Endothelial cell of umbilical vein (primary cell): ENCODE measurements at places on chromosomes 11 and 22. TPM values are rescaled to one million over a fixed set of nuclear protein-coding genes. Genes with fewer than 3 reads are reported as not detected.
A peak's percentile ranks its signal among the peaks of the same experiment; 100 is the strongest.

GRCh38 chr11:123069908-123070821 lies 8.2 kb upstream of the HSPA8 start:
- no peak overlapping the region for H3K4me3 ChIP-seq
- H3K4me1 ChIP-seq: no peaks in the 10 kb centered on the region
- no peak overlapping the region for H3K27ac ChIP-seq
- no peak for DNase-seq

- H3K4me3 ChIP-seq: no peak overlapping the region
- H3K4me1 ChIP-seq: no peaks in the 10 kb centered on the region
- no peak for DNase-seq
- H3K27me3 ChIP-seq: no peaks in the 10 kb centered on the region
- H3K36me3 ChIP-seq: no peaks in the 10 kb centered on the region
- no peak overlapping the region for H3K27ac ChIP-seq
These were observed 267.8 kb upstream of the RAG2 start for GRCh38 chr11:36865846-36866245.

GRCh38 chr22:37751449-37752188 lies 54.8 kb downstream of the TRIOBP start:
- DNase-seq: no peak
- H3K4me3 ChIP-seq: no peak overlapping the region
- peaks cover 8% of the 10 kb centered on the region for H3K36me3 ChIP-seq
- H3K4me1 ChIP-seq: peaks cover 66% of the 10 kb centered on the region
- no peaks in the 10 kb centered on the region for H3K27me3 ChIP-seq
- peak overlapping the region; percentile 71 for H3K27ac ChIP-seq

DNA sequence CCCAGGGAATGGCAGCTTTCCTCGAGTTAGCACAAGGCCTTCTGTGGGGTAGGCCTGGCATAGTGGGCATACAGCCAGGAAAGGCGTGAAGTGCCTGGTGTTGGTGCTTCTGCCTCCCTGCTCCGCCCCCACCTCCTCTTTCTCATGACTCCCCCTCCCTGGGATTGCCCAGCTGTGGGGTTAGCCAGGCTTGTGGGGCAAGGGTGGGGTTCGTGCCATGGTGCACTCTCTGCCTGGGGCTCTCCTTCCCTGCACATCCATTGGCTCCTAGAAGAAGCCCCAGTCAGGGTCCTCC lies 236.8 kb upstream of the NCAM1 start:
- H3K4me1 ChIP-seq: no peaks in the 10 kb centered on the region
- DNase-seq: no peak
- no peaks in the 10 kb centered on the region for H3K36me3 ChIP-seq
- H3K27me3 ChIP-seq: no peaks in the 10 kb centered on the region
- H3K27ac ChIP-seq: no peak overlapping the region

DNA sequence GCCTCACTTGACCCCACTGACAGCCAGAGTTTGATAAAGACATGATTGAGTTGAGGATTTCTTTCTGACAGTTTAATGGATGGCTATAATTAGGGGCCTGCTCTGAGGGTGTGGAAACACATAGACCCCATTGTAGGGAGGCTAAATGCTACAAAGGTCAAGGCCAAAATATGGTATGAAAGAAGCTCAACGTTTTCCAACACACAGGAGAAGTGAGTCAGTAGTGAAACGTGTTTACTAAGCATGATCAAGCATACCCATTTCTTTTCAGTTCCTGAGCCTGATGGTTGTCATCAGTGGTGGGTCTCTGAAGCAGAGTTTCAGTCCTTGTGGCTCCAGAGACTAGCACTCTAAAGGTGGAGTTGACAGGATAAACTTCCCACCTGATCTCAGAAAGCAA lies 69.7 kb downstream of the SNX19 start:
- H3K27me3 ChIP-seq: no peaks in the 10 kb centered on the region
- H3K36me3 ChIP-seq: no peaks in the 10 kb centered on the region
- H3K27ac ChIP-seq: no peak overlapping the region

- H3K36me3 ChIP-seq: no peaks in the 10 kb centered on the region
- H3K27ac ChIP-seq: no peak overlapping the region
- no peak overlapping the region for H3K4me3 ChIP-seq
- H3K4me1 ChIP-seq: no peaks in the 10 kb centered on the region
- no peak for DNase-seq
These were observed 1.3 kb upstream of the B4GALNT4 start for GRCh38 chr11:367956-368413.

GRCh38 chr11:65502274-65502554 lies 3.4 kb downstream of the MALAT1 start:
- peak overlapping the region; percentile 89 for H3K27ac ChIP-seq
- peaks cover 31% of the 10 kb centered on the region for H3K4me1 ChIP-seq
- no peaks in the 10 kb centered on the region for H3K27me3 ChIP-seq
- peaks cover 33% of the 10 kb centered on the region for H3K36me3 ChIP-seq
- DNase-seq: no peak

DNA sequence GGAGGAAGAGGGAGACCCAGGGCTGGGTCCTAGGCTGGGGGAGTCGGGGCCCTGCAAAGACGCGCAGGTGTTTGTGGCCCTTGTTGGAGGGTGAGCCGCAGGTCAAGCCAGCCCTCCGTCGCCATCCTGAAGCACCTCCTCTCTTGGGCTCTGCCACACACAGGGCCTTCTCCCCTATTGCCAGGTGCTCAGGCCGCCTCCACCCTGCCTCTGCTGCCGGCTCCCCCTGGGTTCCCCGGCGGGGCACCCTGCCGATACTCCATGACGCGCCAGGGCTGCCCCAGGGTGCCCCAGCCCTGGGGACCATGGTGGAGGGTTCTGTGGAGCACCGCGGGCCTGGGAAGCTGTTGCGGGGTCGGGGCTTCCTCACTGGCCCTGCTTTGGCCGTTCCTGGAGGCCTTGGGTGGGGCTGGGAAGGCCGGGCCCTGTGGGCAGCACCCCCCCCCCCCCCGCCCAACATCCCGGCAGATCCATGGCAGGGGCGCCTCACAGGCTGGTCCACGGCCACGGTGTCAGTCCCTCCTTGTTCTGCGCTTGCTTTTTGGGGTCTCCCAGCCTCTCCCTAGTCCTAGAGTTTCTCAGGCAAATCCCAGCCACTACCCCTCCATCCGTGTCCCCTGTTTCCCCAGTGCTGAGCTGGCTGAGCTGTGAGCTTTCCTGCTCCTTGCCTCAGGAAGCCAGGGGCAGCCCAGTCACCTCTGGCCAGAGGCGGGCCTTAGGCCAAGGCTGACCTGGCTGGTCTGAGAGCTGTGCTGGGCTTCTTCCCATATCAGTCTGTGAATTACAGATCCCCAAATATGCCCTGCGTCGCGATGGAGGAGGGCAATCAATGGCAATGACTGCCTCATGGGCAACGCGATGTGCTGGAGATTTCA lies 2.3 kb upstream of the ADORA2A start:
- peaks cover 22% of the 10 kb centered on the region for H3K4me1 ChIP-seq
- H3K27ac ChIP-seq: no peak overlapping the region
- no peak for DNase-seq
- no peak overlapping the region for H3K4me3 ChIP-seq

- DNase-seq: no peak
- no peaks in the 10 kb centered on the region for H3K36me3 ChIP-seq
- no peak overlapping the region for H3K4me3 ChIP-seq
- H3K27me3 ChIP-seq: no peaks in the 10 kb centered on the region
- no peaks in the 10 kb centered on the region for H3K4me1 ChIP-seq
These were observed 244.5 kb upstream of the POU2AF2 start for GRCh38 chr11:111001081-111001430.

DNA sequence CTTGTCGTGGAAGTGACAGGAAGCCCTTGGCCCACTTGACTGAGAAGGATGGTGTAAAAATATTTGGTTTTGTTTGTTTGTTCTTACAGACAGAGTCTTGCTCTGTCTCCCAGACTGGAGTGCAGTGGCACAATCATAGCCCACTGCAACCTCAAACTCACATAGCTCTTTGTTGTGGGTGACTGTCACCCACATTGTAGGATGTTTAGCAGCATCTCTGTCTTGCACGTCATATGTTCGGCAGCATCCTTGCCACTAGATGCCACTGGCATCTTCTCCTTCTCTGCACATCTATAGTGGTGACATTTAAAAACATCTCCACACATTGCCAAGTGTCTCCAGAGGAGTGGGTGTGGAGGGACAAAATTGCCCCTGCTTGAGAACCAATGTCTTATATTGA lies 56.8 kb downstream of the PRR5L start:
- H3K4me1 ChIP-seq: peaks cover 5% of the 10 kb centered on the region
- H3K27me3 ChIP-seq: peaks cover 14% of the 10 kb centered on the region
- H3K4me3 ChIP-seq: no peak overlapping the region

DNA sequence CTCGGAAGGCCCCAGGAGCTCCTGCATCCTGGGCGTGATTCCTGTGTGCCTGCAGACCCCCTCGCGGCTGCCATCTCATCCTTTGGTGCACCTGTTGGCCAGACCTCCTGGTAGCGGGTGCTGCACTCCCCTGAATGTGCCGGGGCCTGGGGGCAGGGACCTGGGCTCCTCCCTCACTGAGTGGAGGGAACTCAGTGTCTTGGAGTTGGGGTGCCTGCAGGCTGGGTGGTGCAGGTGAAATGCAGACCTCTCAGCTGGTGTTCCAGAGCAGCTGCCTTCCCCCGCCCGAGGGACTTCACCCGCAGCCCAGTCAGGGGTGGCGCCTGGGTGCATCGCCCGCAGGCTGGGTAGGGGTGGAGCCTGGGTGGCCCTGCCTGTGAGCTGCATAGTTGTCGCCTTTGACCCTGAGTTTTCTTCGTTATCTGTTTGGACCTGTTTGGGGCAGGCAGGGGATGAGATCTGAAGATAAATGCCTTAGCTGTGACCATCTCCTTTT lies 31.4 kb downstream of the LRP5 start:
- no peaks in the 10 kb centered on the region for H3K4me1 ChIP-seq
- H3K36me3 ChIP-seq: peaks cover 4% of the 10 kb centered on the region
- no peaks in the 10 kb centered on the region for H3K27me3 ChIP-seq
- DNase-seq: no peak
- no peak overlapping the region for H3K4me3 ChIP-seq

- no peaks in the 10 kb centered on the region for H3K36me3 ChIP-seq
- H3K27me3 ChIP-seq: no peaks in the 10 kb centered on the region
- H3K27ac ChIP-seq: no peak overlapping the region
- no peak for DNase-seq
- H3K4me3 ChIP-seq: no peak overlapping the region
These were observed 21.2 kb downstream of the SLC5A12 start for GRCh38 chr11:26700574-26701235.

GRCh38 chr22:23104187-23104971 lies 34.1 kb downstream of the GNAZ start:
- no peaks in the 10 kb centered on the region for H3K27me3 ChIP-seq
- H3K36me3 ChIP-seq: no peaks in the 10 kb centered on the region
- no peak overlapping the region for H3K4me3 ChIP-seq
- DNase-seq: no peak
- H3K4me1 ChIP-seq: no peaks in the 10 kb centered on the region

GRCh38 chr11:35402751-35403660 lies 16.4 kb downstream of the SLC1A2 start:
- H3K27ac ChIP-seq: no peak overlapping the region
- H3K36me3 ChIP-seq: no peaks in the 10 kb centered on the region
- peaks cover 18% of the 10 kb centered on the region for H3K27me3 ChIP-seq
- H3K4me1 ChIP-seq: no peaks in the 10 kb centered on the region

DNA sequence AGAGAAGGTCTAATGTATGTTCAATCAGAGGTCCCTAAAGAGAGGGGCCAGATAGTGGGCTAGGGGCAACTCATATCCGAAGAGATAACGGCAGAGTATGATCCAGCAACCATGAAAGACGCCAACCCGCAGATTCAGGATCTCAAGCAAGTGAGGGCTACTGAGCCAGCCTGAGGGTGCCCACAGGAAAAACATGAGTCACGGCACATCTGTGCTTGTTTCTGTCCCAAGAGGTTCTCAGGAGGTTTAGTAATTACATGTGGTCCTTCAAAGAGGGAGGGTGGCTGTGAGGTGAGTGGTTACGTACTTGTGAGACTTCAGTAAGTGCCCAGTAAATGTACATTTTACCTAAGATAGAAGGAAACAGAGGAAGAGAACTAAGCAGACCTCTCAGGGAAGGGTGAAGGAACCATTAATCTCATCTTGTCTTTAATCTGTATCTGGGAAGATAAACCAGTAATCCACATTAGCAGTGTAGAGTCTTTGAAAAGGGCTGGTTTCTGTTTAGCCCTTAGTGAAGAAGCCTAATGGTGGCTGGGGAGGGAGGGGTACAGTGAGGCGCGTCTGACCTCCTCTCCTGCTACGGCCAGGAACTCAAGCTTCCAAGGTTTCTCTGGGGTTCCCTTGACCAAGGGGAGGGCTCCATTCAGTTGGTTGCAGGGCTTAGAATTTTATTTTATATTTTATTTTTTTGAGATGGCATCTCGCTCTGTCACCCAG lies 10.2 kb downstream of the SIRT3 start:
- no peak overlapping the region for H3K4me3 ChIP-seq
- no peaks in the 10 kb centered on the region for H3K27me3 ChIP-seq
- no peaks in the 10 kb centered on the region for H3K4me1 ChIP-seq
- no peak overlapping the region for H3K27ac ChIP-seq

- H3K27ac ChIP-seq: no peak overlapping the region
- no peak overlapping the region for H3K4me3 ChIP-seq
- peaks cover 21% of the 10 kb centered on the region for H3K36me3 ChIP-seq
These were observed 95.1 kb downstream of the PARVA start for GRCh38 chr11:12472401-12473005.

- DNase-seq: peak; percentile 77
- no peak overlapping the region for H3K4me3 ChIP-seq
- H3K36me3 ChIP-seq: no peaks in the 10 kb centered on the region
- peaks cover 13% of the 10 kb centered on the region for H3K4me1 ChIP-seq
These were observed 35.1 kb downstream of the MMP7 start for GRCh38 chr11:102495161-102496042.

- no peaks in the 10 kb centered on the region for H3K36me3 ChIP-seq
- H3K4me1 ChIP-seq: peaks cover 30% of the 10 kb centered on the region
- H3K27me3 ChIP-seq: no peaks in the 10 kb centered on the region
- no peak for DNase-seq
- H3K4me3 ChIP-seq: peak within 1 kb of the TSS; percentile 72
These were observed at the start of gene CD81 for GRCh38 chr11:2376751-2377451. Gene CD81, plus strand, starts transcription at chr11:2377310. Its CDS starts 240 bp downstream, at chr11:2377550.

DNA sequence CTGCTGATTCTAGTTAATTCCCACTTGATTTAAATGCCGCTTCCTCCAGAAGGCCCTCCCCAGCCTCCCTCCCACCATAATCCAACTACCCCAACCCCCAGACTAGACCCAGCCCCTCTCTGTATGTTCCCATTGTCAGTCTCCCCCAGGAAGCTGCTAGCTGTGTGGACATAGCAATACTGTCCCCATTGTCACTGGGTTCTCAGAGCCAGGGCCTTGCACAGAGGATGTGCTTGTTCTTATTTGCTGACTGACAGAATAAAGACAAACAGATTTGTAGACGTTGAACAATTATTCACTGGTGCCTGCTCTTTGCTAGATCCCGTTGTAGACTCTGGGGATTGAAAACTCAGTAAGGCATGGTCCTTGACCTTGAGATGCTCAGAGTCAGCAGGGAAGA lies 45.7 kb upstream of the NAV2 start:
- H3K27me3 ChIP-seq: no peaks in the 10 kb centered on the region
- no peak overlapping the region for H3K27ac ChIP-seq
- no peak overlapping the region for H3K4me3 ChIP-seq
- no peaks in the 10 kb centered on the region for H3K36me3 ChIP-seq
- DNase-seq: no peak

GRCh38 chr11:116217006-116217405 lies 555.8 kb downstream of the BUD13 start:
- no peak overlapping the region for H3K27ac ChIP-seq
- no peak overlapping the region for H3K4me3 ChIP-seq
- no peaks in the 10 kb centered on the region for H3K4me1 ChIP-seq
- peak; percentile 57 for DNase-seq

- H3K27ac ChIP-seq: no peak overlapping the region
- peaks cover 3% of the 10 kb centered on the region for H3K27me3 ChIP-seq
- no peaks in the 10 kb centered on the region for H3K36me3 ChIP-seq
These were observed 36.5 kb downstream of the HTR3A start for GRCh38 chr11:114011443-114011842.

Gene PHLDA2
- total RNA-seq: 44.5 and 51.5 TPM in 2 replicates

Gene HEPHL1
- not detected in 2 replicates for total RNA-seq

Gene TCN2
- total RNA-seq: 62.3 and 80.6 TPM in 2 replicates

Gene GSTT2B
- total RNA-seq: 4.0 and 33.6 TPM in 2 replicates

Gene DDTL
- total RNA-seq: 2.7 TPM in 1 of 2 replicates, not detected in the other

Gene ABTB2
- 0.11 and 0.25 TPM in 2 replicates for total RNA-seq

Gene LDLRAD3
- total RNA-seq: 19.9 and 25.1 TPM in 2 replicates

Gene CDC42EP1
- total RNA-seq: 141 and 146 TPM in 2 replicates
